ENCODE measurements at places on chromosomes 3 and 15. TPM values are rescaled to one million over a fixed set of nuclear protein-coding genes. Genes with fewer than 3 reads are reported as not detected.

GRCh38 chr3:80526153-80526552 is 758.4 kb upstream of the ROBO1 start:
- H3K4me3 ChIP-seq: no peak overlapping the region
- DNase-seq: no peak
- H3K36me3 ChIP-seq: no peaks in the 10 kb centered on the region
- no peak overlapping the region for H3K27ac ChIP-seq
- H3K4me1 ChIP-seq: no peaks in the 10 kb centered on the region
- H3K27me3 ChIP-seq: no peaks in the 10 kb centered on the region

DNA sequence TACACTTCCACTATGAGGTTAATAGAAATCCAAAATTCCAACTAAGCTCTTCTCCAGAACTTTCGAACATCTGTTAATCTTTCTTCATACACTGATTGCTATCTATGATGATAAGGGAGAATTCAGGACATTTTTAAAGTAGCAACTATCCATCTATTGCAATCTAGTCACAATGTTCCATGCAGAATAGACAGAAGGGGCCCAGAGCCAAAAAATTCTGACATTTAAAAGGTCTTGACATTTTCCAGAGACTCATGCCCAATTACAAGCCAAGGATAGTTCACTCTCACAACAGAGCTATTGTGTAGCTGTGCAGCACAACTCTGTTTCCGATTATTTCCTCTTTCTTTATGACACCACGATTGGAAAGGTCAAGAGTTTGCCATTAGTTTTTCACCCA is 999.7 kb upstream of the ALCAM start:
- no peak overlapping the region for H3K27ac ChIP-seq
- DNase-seq: no peak
- H3K27me3 ChIP-seq: no peaks in the 10 kb centered on the region
- no peaks in the 10 kb centered on the region for H3K36me3 ChIP-seq

GOLGA6D gene
- not detected for total RNA-seq

DNA sequence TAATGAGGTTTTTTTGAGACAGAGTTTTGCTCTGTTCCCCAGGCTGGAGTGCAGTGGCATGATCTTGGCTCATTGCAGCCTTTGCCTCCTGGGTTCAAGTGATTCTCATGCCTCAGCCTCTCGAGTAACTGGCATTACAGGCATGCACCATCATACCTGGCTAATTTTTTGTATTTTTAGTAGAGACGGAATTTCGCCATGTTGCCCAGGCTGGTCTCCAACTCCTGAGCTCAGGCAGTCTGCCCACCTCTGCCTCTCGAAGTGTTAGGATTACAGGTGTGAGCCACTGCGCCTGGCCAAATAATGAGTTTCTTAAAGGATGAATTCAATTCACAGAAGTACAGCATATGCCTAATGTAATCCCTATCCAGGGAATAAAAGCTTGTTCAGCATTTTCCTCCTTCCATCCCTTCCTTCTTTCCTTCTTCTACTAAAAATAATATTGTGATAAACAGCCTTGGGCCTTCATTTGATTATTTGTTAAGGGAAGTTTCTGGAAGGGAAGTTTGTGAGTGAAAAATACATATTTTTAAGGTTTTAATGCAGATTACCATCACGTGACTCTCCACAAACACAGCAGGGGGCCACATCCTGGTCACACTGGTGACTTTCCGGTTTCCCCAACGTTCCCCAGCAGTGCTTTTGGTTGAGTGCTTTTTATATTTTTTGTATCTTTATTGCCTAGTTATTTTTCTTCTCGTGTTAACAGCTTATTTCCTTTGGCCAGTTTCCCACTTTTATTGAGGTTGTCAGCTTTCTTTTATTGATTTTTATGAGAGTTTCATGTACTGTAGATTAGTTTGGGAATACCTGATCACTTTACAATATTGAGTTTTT is 116.8 kb downstream of the USP13 start:
- H3K4me1 ChIP-seq: no peaks in the 10 kb centered on the region
- no peak for DNase-seq
- no peak overlapping the region for H3K4me3 ChIP-seq
- peaks cover 3% of the 10 kb centered on the region for H3K36me3 ChIP-seq
- no peak overlapping the region for H3K27ac ChIP-seq

GRCh38 chr3:45927881-45928280 is 15.4 kb upstream of the CXCR6 start:
- H3K27ac ChIP-seq: no peak overlapping the region
- peaks cover 5% of the 10 kb centered on the region for H3K4me1 ChIP-seq
- peaks cover 77% of the 10 kb centered on the region for H3K36me3 ChIP-seq
- DNase-seq: no peak

DNA sequence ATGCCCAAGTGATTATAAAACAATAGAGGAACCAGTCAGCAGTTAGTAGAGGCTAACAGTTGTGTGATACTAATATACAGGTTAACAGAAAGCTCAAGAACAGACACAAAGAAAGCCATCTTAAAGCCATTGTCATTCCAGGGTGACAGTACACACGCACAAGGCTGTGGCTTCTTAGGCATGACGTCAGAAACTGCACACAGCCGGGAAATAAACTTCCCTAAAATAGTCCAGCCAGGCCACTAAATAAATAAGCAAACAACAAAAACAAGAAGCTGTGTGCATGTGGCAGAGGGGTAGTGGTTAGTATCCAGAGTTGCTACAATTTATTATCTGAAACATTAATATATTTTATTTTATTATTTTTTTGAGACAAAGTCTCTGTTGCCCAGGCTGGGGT is 49.8 kb downstream of the PPCDC start:
- no peaks in the 10 kb centered on the region for H3K27me3 ChIP-seq
- H3K4me3 ChIP-seq: no peak overlapping the region
- DNase-seq: no peak
- H3K36me3 ChIP-seq: peaks cover 22% of the 10 kb centered on the region
- no peak overlapping the region for H3K27ac ChIP-seq
- H3K4me1 ChIP-seq: peaks cover 48% of the 10 kb centered on the region

- H3K27ac ChIP-seq: no peak overlapping the region
- DNase-seq: no peak
- H3K4me1 ChIP-seq: no peaks in the 10 kb centered on the region
- H3K36me3 ChIP-seq: no peaks in the 10 kb centered on the region
These were observed 198.2 kb upstream of the LMCD1 start for GRCh38 chr3:8303466-8303865.

DNA sequence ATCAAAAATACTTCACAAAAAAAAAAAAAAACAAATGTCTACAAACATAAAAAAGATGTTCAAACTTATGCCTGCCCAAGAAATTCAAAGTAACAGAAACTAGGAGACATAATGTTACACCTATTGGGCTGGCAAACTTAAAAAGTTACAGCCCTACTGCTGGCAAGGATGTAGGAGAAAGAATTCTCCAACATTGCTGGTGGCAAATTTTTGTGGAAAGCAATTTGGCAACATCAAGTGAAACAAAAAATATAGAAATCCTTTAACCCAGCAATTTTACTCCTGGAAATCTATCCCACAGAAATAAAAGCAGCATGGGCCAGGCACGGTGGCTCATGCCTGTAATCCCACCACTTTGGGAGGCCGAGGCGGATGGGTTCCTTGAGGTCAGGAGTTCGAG is 73.2 kb downstream of the STAG1 start:
- H3K27ac ChIP-seq: no peak overlapping the region
- DNase-seq: no peak
- H3K4me1 ChIP-seq: peaks cover 6% of the 10 kb centered on the region

GRCh38 chr15:56586206-56586605 is 121.3 kb upstream of the MNS1 start:
- H3K4me1 ChIP-seq: no peaks in the 10 kb centered on the region
- no peaks in the 10 kb centered on the region for H3K27me3 ChIP-seq
- H3K36me3 ChIP-seq: no peaks in the 10 kb centered on the region
- H3K27ac ChIP-seq: no peak overlapping the region

DNA sequence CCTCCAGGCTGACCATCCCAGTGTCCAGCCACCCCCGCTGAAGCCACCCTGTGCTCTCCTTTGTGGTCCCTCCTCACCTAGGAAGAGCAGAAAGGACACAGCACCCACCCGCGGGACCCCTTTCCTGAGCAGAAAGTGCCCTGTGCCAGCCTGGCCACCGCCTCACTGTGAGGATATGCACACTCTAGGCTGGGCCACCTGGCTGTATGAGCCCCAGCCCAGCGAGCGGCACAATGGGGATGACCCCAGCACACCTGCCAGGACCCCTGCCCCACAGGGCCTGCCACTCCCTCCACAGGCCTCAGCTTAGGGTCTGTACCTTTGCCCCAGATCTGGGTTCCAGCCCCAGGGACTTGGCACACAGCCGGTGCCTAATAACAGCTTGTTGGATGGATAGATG is 47.9 kb upstream of the FURIN start:
- peaks cover 62% of the 10 kb centered on the region for H3K4me1 ChIP-seq
- H3K36me3 ChIP-seq: peaks cover 17% of the 10 kb centered on the region
- no peaks in the 10 kb centered on the region for H3K27me3 ChIP-seq
- no peak for DNase-seq
- H3K27ac ChIP-seq: peak overlapping the region; percentile 71

All from activated CD4-positive, alpha-beta T cell treated with anti-CD3 and anti-CD28 coated beads, Interleukin-2, amount 10 ng/mL, durations not matched to agents 24 days and 14 days (primary cell).